ENCODE measurements at places on chromosomes 5 and 9.

DNA sequence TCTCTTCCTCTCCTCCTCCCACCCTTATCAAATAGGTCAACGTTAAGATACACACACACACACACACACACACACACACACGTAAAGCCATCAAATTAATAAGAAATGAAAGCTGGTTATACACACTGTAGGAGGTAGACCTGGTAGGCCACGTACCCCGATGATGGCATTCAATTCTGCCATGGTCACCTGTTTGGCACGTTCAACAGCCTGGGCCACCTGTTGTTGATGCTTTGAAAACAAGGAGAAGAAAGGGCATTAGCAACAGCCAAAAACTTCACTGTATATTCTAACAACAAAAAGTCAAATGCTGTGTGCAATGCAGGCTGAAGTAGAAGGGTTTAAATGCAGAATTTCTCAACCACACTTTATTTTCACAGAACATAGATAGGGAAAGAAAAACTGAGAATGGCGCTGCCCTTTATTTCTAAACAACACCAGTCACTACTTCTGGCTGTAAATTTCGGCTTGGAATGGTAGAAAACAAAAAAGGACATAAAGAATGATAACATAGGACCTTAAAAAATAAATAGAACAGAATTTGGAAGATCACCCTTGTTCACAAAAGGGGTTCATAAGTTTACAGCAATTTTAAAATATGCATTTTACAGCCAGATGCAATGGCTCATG, 37.2 kb downstream of the TLE1 start:
- no peak for DNase-seq

- DNase-seq = peak; percentile 79
Observed at GRCh38 chr5:68343421-68343826, 127.9 kb downstream of the PIK3R1 start.

- no peak for DNase-seq
Observed at GRCh38 chr9:135857843-135858242, 49.5 kb downstream of the CAMSAP1 start.

DNA sequence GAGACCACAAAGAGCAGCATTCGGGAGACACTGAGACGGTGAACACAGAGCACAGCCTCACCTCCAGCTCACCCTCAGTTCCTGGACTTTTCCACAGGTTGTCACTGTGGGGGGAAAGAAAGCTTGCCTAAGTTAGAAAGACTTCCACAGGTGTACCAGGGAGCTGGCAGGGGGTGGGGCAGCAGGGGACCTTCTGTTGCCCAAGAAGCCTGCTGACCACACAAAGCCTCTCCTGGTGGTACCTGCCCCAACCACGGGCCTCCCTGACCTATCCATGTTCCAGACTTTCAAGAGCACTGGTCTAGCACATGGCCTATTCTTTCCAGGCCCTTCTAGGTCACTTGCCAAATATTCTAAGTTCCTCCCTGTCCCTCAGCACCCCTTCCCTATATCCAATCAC, 550.8 kb downstream of the BNC2 start:
- DNase-seq = no peak

DNA sequence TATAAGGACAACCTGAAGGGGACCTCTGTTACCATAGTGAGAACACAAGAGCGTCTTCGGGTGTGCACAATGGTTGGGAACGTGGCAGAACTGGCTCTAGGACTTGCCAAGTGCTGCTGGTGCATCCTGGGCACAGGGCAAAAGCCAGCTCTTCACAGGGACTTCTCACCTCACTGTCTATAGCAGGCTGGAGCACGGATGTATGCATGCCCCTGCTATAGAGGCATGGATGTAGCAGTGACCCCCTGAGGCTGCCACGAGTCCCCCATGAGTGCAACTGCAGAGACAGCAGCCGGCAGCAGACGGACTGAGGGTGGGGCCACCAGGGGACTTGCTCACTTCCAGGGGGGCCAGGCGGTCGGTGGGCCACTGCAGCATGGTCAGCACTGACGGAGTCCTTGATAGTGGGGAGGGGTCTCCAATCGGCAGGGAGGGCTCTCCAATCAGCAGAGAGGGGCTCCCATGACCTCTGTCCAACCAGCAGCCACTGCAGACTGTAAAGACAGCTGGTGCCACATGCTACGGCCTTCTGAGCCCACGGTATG, 64.9 kb downstream of the SEMA4D start:
- DNase-seq = no peak

DNA sequence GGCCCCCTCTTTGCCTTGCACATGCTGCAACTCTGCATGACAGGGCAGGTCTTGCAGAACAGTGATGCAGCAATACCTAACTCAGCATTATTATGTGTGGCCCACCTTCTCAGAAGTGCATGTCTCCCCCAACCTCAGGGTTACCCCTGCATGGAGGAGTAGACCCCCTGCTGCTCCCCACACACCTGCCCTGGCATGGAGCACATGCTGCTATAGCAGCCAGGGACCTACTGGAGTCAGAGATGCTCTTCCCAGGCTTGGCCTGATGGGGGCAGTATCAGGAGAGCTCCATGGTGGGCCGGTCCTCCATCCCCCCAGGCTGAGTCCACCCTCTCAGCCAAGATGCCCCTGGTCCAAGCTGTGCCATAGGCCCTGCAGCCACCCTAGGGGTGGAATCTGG, 13.2 kb upstream of the BOD1 start:
- DNase-seq = no peak

DNA sequence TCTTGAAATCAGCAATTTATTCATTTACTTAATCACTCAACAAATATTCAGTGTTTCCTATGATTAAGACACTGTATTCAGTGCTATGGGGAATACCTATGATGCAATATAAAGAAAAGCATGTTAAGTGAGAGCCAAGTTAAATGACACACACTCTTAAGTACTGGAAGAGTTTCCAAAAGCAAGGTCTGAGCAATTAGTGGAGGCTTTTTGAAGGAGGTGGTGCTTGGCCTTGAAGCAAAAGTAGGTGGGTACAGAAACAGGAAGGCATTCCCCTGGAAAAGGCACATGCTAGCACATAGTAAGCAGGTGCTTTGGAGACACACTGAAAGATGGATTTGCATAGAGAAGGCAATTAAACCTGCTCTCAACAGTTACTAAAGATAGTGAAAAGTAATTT, 4.0 kb downstream of the TSLP start:
- DNase-seq = peak; percentile 93

DNA sequence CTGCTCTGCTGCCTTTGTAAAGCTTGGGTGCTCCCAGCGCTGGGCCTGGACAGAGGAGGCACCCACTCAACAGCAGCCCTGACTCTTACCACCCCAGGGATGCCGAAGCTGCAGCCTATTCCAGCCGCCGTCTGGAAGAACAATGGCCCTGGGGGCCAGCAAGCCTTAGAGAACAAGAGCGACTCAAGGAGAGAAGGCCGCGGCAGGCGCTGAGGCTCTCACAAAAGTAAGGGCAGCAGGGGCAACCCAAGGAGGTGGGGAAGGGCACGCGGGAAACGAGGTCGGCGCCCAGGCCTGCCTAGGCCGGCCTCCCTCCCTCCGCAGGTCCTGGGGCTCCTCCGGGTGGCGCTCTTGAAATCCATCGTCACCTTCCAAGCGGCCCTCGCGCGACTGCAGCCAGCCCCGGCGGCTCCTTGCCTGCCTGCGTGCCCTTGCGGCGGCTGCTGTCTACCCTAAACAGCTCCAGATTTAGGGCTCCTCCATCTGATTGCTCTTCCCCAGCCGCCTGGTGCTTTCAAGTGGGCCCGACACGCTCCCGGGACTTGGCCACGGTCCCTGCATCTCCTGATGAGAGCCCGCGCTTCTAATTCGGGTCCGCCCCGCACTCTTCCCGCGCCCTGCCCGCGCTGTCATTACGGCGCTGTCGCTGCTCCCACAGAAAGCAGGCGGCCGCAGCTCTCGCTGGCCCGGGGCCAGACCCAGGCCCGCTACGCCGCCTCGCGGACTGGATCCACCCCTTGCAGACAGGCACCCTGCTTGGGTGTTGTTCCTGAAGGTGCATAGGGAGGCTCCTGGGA, 213.3 kb downstream of the SEMA6A start:
- no peak for DNase-seq

- no peak for DNase-seq
Observed at GRCh38 chr5:15983392-15983791, 196.2 kb downstream of the MARCHF11 start.

DNA sequence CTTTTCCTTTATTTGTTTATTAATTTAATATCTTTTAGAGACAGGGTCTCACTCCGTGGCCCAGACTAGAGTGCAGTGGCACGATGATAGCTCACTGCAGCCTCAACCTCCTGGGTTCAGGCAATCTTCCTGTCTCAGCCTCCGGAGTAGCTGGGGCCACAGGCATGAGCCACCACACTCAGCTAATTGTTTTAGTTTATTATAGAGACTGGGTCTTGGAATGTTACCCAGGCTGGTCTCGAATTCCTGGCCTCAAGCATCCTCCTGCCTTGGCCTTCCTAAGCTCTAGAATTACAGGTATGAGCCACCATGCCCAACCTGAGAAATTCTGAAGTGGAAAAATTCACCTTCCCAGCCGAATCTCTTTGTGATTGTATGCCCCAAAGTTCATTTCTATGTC, 139.4 kb upstream of the SLC12A2 start:
- DNase-seq = no peak

DNA sequence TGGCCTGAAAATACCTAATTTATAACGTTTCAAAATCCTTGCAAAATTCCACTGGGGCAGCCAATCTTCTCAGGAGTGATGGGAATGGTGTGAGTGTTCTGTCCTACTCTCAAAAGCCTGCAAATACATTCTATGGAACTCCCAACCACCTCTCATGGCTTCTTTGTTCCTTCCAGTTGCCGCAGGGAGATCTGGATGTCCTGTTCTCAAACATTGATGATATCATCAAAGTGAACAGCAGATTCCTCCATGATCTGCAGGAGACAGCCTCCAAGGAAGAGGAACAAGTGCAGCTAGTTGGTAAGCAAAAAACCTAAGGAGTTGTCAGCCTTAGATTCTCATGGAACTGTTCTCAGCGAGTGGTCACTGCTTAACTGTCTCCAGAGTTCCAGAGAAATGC, 19.6 kb downstream of the ARHGEF37 start:
- no peak for DNase-seq

- no peak for DNase-seq
Observed at GRCh38 chr5:135988546-135988945, 33.8 kb upstream of the LECT2 start.

DNA sequence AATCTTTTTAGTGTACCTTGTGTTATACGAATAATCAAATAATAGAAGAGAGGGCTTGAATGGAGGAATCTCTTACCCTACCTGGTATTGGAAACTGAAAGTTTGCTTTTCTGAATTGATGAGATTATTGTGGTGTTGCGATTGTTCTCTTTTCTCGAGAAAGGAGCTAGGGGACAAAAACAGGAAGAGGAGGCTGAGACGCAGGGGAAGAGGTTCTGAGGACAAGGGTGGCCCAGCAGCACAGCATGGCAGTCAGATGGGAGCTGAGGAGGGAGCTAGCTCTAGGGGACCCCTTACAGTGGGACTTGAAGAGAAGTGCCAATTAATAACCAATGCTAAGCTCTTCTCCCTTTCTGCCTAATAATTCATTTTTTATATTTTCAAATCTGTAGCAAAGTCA, 183.3 kb upstream of the DMAC1 start:
- DNase-seq = no peak

DNA sequence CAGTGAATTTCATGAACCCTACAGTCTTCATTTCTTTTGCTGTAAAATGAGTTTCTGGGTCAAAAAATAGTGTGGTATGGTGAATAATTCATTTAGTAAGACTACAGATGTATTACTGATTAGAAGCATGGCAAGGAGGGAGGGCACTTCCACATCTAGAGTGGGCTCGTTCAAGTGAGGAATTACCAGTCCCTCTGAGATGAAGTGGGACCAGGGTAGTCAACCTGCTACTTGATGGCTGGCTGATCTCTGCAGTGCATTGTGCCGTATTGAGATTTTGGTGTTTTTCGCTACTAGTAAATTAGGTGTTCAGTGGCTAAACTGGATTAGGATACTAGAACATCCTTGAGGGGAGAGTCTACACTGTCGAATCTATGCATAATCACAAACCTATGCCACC, 10.8 kb downstream of the CDC37L1 start:
- no peak for DNase-seq

DNA sequence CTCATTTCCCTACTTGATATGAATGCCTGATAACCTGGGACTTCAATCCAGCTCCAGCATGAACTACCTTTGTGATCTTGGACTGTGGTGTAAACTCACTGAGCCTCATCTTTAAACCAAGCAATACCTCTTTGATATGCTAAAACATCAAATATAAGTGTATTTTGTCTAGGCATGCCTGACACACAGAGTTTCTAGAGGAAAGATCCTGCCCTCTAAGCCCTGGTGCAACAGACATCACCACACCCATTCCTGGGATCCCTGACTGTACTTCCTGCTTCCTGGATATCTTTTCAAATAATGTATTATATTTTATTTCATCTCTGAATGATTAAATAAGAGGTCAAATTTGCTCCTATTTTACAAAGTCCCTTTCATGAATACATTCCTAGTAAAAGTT, 55.8 kb downstream of the ANXA2R start:
- no peak for DNase-seq

GRCh38 chr5:88787856-88788255, 95.1 kb downstream of the MEF2C start:
- no peak for DNase-seq

DNA sequence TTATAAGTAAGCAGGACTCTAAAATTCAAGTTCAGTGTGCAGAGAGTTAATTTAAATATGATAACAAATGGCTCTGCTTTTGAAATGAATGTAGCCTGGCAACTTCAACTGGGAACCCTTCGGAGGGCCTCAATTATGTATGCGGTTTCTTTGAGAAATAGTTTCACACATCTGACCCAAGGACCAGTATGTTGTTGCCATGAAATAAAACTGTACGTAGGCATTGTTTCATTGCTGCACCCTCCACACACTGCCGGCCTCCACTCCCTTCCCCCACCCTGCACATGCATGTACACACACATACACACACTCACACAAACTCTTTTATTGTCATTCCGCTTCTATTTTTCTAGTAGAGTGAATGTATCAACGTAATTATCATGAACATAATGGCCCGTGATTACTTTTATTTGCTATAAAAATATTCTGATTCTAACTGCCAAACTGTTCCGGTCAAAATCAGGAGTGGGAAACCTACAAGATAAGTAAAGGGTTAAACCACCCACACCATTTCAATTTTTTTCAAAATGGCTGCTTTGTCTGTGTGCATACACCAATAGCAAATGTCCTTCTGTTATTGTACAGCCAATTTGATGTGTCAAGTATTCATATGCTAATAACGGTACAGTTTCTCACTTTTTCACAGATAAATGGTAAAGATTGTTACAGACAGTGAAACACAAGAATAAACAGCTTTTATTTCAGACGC, 215.5 kb upstream of the TMEM161B start:
- DNase-seq = no peak

DNA sequence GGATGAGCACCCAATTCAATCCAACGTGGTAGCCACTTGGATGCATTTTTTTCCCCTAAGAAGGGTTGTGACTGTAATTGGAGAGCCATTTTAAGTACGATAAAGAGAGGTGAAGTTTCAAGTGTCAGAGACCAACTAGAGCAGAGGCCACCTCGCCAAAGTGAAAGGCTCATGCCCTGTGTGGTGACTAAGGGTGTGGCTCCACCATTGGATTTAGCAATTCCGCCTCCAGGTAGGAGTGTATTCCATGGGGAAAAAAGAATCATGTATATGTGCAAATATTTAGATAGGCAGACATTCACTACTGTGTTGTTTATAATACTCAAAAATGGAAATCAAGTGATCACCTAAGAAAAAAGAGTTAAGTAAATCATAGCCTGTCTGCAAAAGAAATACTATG, 53.1 kb upstream of the S1PR3 start:
- DNase-seq = no peak

GRCh38 chr5:104800440-104801048, 1238.0 kb upstream of the NUDT12 start:
- no peak for DNase-seq

- peak; percentile 92 for DNase-seq
Observed at GRCh38 chr5:128782446-128782845, 182.8 kb upstream of the SLC27A6 start.

- DNase-seq = no peak
Observed at GRCh38 chr5:59189472-59190244, 606.8 kb downstream of the RAB3C start.
